Frontal cortex (tissue), 4 donors: ENCODE measurements at places on chromosomes 6 and 20.

GRCh38 chr6:1386038-1386709, 3.2 kb upstream of the FOXF2 start:
- DNase-seq, result no peak

DNA sequence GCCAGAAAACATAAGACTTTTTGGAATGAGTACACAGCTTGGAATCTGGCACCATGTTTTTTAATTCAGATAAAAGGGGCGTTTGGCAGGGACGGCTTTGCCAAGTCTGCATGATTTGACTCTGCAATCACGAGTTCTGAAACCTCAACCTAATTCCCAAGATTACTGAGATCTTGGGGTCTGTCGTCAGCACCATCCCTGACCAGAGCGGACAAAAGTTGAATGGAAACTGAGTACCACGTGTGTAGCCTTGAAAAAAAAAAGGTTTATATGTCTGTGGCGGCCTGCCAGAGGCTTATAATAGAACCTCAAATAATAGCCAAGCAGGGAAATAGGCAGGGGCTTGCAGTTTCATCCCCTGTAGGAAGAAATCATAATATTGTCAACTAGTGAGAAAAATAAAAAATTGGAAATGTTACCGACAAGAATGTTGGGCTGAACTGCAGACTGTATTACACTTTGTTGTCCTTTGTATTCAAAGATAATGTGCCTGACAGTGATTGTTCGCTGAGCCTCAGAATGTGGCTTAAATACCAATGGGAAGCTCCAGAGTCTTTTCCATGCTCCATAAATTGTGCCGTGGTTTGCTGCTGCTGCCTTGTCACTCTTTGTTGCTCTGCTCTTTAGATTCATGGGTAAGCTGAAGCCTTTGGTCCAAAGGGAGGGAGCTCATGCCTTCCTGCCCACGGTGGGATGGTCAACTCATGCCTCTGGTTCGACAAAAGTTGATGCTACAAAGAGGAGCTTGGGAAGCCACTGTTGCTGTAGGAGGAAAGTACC, 118.8 kb upstream of the ARID1B start:
- DNase-seq, result peak; percentile 32

GRCh38 chr6:123529843-123530242, 106.9 kb downstream of the TRDN start:
- DNase-seq, result no peak

DNA sequence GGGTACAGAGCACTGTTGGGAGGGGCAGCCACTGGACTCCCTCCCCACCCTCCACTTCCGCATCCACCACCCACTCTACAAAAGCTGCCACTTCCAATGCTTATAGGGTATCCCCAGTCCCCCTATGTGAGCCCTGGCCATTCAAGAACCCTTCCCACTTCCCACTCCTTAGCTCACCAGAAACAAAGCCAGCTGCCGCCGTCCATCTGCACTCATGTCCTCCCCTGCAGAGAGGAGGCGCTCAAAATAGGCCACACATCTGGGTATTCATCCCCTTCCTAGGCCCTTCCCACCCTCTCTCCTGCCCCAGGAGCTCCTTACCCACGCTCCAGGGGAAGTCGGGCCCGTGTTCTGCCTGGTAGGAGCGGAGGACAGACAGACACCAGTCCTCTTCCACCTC, 6.5 kb upstream of the LY6G5C start:
- no peak for DNase-seq

GRCh38 chr20:56245761-56246160, 2.8 kb upstream of the MC3R start:
- DNase-seq, result no peak

DNA sequence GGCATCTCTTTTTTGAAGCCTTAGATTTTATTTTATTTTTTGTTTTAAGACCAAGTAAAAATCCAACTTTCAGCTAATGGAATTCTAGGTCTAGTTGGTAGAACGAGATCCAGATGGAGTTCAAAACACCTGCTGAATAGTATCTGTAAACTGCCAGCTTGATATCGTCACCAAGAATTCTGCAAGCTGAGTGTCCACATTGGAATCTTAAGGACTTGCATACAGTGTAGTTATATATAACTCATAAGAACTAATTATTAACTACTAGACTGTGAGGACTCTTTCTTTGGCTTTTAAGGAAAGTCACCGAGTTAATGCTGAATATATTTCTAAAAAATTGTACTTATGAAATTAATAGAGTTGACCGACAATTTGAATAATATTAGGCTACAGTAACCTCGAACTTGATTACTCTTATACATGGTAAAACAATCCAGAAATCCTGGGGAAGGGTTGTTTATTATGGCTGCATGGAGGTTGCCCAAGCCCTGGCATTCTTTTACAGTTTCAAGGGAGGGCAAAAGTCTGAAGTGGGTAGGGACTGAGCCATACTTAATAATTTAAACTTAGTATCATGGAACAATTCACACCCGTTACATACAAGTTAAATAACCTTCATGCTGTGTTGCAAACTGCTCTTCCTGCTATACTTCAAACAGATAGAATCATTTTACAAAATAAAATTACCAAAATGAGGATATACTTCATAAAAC, 553.9 kb downstream of the PTPRT start:
- DNase-seq, result no peak

- DNase-seq, result no peak
Measured at GRCh38 chr20:14830899-14831298, 493.5 kb upstream of the FLRT3 start.

GRCh38 chr6:167307342-167307955, 16.3 kb downstream of the UNC93A start:
- DNase-seq, result no peak

GRCh38 chr6:149925253-149925973, 2.5 kb upstream of the RAET1G start:
- no peak for DNase-seq

- DNase-seq, result no peak
Measured at GRCh38 chr6:3782876-3783832, 31.6 kb upstream of the PXDC1 start.

GRCh38 chr6:109958626-109959025, 19.5 kb upstream of the GPR6 start:
- DNase-seq, result no peak

GRCh38 chr6:7628909-7629308, 38.9 kb downstream of the SNRNP48 start:
- no peak for DNase-seq

- no peak for DNase-seq
Measured at GRCh38 chr20:949717-950116, 33.6 kb upstream of the ANGPT4 start.

DNA sequence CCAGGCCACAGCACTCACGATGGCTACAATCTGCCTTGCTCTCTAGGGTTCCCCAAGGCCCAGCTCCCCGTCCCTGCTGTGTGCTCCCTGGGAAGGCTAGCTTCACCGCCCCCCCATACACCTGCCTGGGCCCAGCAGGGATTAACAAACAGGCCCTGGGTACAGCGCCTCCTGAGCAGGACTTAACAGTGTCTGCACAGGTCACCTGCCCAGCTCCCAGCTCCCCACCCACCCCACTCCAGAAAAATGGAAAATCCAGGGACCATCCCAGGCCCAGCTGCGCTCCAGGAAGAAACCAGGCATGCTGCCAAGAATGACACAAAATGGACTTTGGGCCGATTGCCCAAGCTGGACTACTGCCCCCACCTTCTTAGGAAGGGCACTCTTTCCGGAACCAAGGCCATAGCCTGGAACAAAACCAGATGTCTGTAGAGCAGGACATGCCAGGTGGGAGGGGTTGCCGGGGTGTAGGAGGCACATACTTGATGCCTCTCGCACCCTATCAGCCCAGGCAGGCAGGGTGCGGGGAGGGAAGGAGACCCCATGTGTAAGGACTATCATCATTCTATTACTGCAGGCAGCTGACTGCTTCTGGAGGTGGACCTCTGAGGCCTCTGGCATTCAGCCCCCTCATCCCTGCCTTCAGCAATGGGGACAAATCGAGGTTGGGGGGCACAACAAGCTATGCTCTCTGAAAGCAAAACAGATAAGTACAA, 104.9 kb downstream of the SNX5 start:
- no peak for DNase-seq

GRCh38 chr6:27495386-27496135, 22.7 kb upstream of the ZNF184 start:
- no peak for DNase-seq

DNA sequence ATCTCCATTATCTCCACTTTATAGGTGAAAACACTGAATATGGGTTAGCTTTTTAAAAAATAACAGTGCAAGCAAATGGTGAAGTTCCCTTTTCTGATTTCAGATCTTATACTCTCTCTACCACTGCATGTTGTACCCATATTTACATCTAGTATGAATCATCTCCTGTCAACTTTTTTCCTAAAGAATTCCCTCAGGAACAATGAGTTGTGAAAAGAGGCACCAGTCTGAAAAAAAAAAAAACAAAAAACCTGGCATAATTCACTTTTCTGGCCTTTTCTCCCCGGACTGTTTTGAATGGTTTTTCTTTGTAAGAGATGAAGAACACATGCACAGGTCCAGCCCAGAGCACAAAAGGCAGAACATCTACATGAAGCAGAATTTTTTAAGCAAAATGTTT, 596.0 kb downstream of the COL12A1 start:
- no peak for DNase-seq

DNA sequence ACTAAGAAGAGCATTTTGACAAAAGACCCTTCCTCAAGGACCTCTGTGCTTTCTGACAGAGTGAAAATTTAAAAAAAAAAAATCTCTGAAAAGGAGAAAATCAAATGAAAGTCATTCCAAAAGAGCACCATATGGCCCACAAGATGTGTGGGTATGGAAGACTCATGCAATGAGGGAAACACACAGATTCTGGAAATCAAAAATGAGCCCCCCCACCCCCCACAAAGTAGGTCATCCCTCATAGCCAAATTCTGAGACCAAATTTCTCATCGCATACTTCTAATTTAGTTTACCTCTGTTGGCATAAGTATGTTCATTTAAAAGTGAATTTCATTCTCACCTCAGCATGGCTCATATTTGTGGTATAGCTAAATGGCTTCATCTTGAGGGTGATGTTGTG, 181.3 kb upstream of the KCNQ5 start:
- DNase-seq, result no peak

GRCh38 chr20:3925899-3926638, 36.9 kb downstream of the PANK2 start:
- no peak for DNase-seq

DNA sequence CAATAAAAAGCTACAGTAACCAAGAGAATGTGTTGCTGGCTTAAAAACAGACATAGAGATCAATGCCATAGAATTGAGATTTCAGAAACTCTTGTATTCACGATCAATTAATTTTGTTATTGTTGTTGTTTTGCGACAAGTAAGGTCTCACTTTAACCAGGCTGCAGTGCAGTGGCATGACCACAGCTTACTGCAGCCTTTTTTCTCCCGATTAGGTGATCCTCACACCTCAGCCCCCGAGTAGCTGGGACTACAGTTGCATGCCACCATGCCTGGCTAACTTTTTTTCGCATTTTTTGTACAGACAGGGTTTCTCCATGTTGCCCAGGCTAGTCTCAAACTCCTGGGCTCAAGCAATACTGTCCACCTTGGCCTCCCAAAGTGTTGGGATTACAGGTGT, 42.2 kb downstream of the RANBP9 start:
- no peak for DNase-seq

DNA sequence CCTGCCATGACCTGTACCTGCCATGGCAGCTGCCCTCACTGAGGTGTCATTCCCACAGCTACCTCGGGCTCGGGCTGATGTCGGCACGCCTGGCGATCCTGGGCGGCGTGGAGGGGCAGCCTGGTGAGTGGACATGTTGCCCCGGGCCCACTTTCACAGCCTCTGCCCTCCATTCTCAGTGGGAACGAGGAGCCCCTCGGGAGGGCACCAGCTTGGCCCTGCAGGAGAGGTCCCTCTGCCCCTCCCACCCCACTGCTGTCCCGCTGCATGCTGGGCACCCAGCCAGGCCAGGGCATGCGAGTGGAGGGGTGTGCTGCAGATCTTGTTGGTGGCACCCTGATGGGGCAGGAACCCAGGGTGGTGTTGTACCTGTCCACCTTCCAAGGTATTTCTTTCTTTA, 23.0 kb downstream of the ENTPD6 start:
- DNase-seq, result no peak

DNA sequence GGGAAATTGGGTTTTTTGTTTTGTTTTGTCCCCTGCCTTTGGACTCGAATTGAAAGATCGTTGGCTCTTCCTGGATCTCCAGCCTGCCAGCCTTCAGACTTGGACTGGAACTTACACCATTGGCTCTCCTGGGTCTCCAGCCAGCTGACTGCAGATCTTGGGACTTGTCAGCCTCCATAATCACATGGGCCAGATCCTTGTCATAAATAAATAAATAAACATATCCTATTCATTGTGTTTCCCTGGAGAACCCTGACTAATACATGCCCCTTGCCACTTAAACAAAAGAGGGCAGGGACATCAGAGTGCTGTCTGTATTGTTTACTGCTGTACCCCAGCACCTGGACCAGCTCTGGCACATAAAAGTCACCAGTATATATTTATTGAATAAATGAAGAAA, 101.5 kb downstream of the CAP2 start:
- DNase-seq, result no peak

DNA sequence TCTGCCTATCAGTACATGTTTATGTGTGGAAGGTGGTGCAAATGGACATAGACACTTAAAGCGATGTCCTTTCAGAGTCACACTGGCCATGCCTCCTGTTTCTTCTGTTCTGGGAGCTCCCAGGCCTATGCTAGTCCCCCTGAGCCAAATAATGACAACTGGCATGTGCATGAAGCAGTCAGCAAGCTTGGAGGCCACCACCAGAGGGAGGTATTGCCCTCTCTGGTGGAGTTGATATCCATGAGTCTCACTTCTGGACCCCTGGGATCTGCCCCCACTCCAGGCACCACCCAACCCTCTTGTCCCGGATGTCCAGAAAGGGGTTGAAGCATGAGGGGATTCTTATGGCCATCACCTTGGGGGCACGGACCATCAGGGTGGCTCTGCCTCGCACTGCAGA, 172.2 kb downstream of the AIG1 start:
- no peak for DNase-seq

DNA sequence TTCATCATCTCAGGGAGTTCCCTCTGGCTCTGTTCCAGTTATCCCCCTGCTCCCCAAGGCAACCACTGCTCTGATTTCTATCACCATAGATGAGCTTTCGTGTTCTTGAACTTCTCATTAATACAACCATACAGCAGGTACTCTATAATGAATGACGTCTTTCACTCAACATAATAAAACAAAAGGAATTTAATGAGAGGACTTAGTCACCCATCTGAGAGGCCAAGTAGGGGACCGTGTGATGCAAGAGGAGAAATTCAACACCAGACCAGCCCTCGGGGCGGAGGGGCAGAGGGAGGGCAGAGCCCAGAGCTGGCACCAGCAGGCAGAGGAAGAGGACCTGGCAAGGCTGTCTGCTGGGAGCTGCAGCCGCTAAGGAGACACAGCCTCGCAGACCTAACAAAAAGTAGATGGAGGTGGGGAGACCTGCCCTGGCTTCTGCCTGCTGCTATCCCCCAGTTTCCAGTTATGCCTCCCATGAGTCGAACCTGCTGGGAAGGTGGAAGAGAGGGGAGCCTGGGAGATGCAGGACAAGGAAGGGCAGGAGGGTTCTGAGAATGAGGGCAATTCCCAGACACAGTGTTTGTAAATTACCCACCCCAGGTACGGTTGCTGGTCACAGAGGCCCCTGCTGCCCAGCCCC, 13.8 kb downstream of the CCN5 start:
- DNase-seq, result no peak

GRCh38 chr20:37922016-37922415, 19.1 kb downstream of the VSTM2L start:
- DNase-seq, result no peak

GRCh38 chr6:131427434-131428058, 145.5 kb upstream of the ARG1 start:
- DNase-seq, result no peak
